Activated T-helper 2 cell treated with anti-CD3 and anti-CD28 coated beads, Interferon-gamma antibody, Interleukin-2, Interleukin-4, amounts not matched to agents 10 μg/mL and 5 μg/mL and 100 μg/mL, durations not matched to agents 14 hours and 24 hours and 36 hours (primary cell): ENCODE measurements at places on chromosomes 6 and 20. TPM values are rescaled to one million over a fixed set of nuclear protein-coding genes. Genes with fewer than 3 reads are reported as not detected.

The TXLNB gene
- 0.05 TPM in 1 of 2 replicates, not detected in the other for total RNA-seq

The GGT7 gene
- total RNA-seq, result 13.3 and 13.5 TPM in 2 replicates

The TP53TG5 gene
- total RNA-seq, result not detected in 2 replicates

The DEFB123 gene
- not detected in 2 replicates for total RNA-seq

The GABRR1 gene
- total RNA-seq, result not detected in 2 replicates

The LINC00237 gene
- total RNA-seq, result not detected in 2 replicates

The COL9A1 gene
- total RNA-seq, result not detected in 2 replicates

The MATN4 gene
- 0.39 and 0.64 TPM in 2 replicates for total RNA-seq

The TCEA2 gene
- 49.0 and 49.9 TPM in 2 replicates for total RNA-seq

The ZBTB12 gene
- 4.8 and 4.9 TPM in 2 replicates for total RNA-seq

The SLC17A2 gene
- 0.41 and 0.55 TPM in 2 replicates for total RNA-seq

DNA sequence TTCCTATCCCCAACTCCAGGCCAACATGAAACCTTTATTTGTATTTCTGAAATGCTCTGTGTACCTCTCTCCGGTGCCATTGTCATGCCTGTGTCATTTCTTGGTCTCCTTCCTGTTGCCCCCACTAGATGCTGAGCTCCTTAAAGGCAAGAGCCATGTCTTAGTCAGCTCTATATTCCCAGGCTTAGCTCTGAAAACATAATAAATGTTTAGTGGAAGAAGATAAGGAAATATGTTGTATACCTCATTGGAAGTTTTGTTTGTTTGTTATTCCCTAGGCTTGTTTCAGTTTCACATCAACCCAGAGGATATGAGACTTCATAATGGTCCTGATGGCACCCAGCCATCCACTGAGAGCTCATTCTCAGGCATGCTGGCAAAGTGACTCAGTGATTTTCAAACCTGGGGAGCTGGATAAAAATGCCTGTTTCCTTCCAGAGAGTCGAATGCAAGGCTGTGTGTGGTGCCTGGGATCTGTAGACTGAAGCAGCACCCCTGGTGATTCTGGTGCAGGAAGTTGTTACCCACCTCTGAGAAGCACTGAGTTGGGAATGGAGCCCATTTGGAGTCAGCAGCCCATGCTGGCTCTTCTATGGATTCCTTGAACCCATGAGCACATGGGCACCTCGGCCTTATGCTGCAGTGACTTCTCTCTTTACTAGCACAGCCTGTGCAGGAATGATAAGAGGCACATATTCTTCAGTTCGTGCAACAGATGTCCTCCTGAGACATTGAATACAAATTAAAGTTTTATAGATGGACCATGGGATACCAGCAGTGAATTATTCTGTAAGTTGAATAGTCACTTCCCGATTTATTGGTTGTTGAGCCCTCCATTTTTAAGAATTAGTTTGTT is 205.2 kb downstream of the FARS2 start:
- H3K36me3 ChIP-seq, result no peaks in the 10 kb centered on the region
- H3K4me1 ChIP-seq, result peaks cover 10% of the 10 kb centered on the region
- H3K27ac ChIP-seq, result no peak overlapping the region
- no peak for DNase-seq
- no peak overlapping the region for H3K4me3 ChIP-seq
- no peaks in the 10 kb centered on the region for H3K27me3 ChIP-seq

GRCh38 chr6:144500892-144501291 is 215.8 kb downstream of the UTRN start:
- H3K4me1 ChIP-seq, result peaks cover 21% of the 10 kb centered on the region
- peak overlapping the region; percentile 10 for H3K27ac ChIP-seq
- H3K36me3 ChIP-seq, result peaks cover 75% of the 10 kb centered on the region
- no peak overlapping the region for H3K4me3 ChIP-seq
- no peaks in the 10 kb centered on the region for H3K27me3 ChIP-seq

- H3K4me3 ChIP-seq, result no peak overlapping the region
- H3K27ac ChIP-seq, result peak overlapping the region; percentile 9
- DNase-seq, result no peak
- H3K27me3 ChIP-seq, result no peaks in the 10 kb centered on the region
Measured at GRCh38 chr20:33820362-33820761, 9.2 kb downstream of the CHMP4B start.

DNA sequence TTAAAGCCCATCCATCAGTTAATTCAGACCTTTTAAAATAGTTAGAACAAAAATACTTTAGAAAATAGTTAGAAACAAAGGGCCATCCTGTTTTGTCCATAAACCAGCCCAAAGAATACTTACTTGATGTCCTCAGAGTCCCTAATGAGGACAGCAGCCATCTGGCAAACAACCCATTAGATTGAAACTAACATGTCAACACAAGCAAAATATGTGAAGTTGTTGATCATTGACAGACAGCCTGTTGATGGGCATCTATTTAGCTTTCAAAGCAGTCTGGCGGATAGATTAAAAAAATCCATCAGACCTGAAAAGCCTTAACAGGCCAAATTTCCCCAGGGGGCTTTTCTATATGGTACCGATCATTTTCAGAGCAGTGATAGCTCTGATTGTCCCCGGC is 154.2 kb upstream of the TSHZ2 start:
- H3K4me1 ChIP-seq, result no peaks in the 10 kb centered on the region
- H3K4me3 ChIP-seq, result no peak overlapping the region
- H3K36me3 ChIP-seq, result no peaks in the 10 kb centered on the region
- H3K27ac ChIP-seq, result no peak overlapping the region
- DNase-seq, result no peak

GRCh38 chr6:30717129-30717844 is at the start of gene MDC1:
TSS of gene MDC1 (minus strand) at chr6:30717281. CDS start at chr6:30715175, 2,106 bp downstream.
- peak; percentile 100 for DNase-seq
- H3K27me3 ChIP-seq, result no peaks in the 10 kb centered on the region
- H3K27ac ChIP-seq, result peak within 1 kb of the TSS; percentile 98
- H3K4me1 ChIP-seq, result peaks cover 43% of the 10 kb centered on the region
- H3K4me3 ChIP-seq, result peak within 1 kb of the TSS; percentile 95

- DNase-seq, result no peak
- H3K27ac ChIP-seq, result no peak overlapping the region
- no peak overlapping the region for H3K4me3 ChIP-seq
Measured at GRCh38 chr20:17825960-17826843, 126.4 kb downstream of the BANF2 start.

- DNase-seq, result peak; percentile 60
- H3K27me3 ChIP-seq, result peaks cover 4% of the 10 kb centered on the region
- H3K4me1 ChIP-seq, result peaks cover 20% of the 10 kb centered on the region
- H3K27ac ChIP-seq, result peak overlapping the region; percentile 77
Measured at GRCh38 chr6:134178161-134179044, 126.0 kb upstream of the SLC2A12 start.

DNA sequence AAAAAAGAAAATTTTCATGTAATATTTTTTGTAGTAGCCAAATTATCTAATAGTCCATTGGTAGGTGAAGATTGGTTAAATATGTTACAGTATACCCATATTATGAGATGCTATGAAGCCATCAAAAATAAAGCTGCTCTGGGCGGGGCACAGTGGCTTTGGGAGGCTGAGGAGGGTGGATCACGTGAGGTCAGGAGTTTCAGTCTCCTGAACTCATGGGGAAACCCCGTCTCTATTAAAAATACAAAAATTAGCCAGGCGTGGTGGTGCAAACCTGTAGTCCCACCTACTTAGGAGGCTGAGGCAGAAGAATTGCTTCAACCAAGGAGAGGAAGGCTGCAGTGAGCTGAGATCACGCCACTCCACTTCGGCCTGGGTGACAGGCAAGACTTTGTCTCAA is 360.5 kb downstream of the KIF16B start:
- no peak overlapping the region for H3K27ac ChIP-seq
- no peak for DNase-seq
- H3K36me3 ChIP-seq, result no peaks in the 10 kb centered on the region
- H3K4me1 ChIP-seq, result no peaks in the 10 kb centered on the region
- H3K27me3 ChIP-seq, result no peaks in the 10 kb centered on the region

DNA sequence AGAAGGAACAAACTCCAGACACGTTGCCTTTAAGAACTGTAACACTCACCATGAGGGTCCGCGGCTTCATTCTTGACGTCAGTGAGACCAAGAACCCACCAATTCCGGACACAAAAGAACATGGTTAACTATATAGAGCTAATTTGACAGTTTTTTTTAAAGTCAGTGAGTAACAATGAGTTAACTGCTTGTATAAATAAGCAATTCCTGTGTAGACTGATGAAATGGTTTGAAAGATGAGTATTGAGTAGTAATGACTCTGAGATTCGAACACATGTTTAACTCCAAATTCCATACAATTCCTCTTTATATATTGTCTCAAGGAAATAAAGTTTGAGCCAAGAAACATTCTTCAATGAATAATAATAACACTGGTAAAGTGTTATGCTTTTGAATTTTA is 478.0 kb downstream of the MMUT start:
- no peaks in the 10 kb centered on the region for H3K27me3 ChIP-seq
- no peaks in the 10 kb centered on the region for H3K4me1 ChIP-seq
- no peaks in the 10 kb centered on the region for H3K36me3 ChIP-seq
- no peak overlapping the region for H3K4me3 ChIP-seq
- no peak for DNase-seq

- H3K27ac ChIP-seq, result no peak overlapping the region
- H3K27me3 ChIP-seq, result no peaks in the 10 kb centered on the region
- no peaks in the 10 kb centered on the region for H3K36me3 ChIP-seq
- H3K4me3 ChIP-seq, result no peak overlapping the region
Measured at GRCh38 chr6:154057098-154057497, 18.1 kb downstream of the OPRM1 start.

- H3K27me3 ChIP-seq, result no peaks in the 10 kb centered on the region
- no peak for DNase-seq
- H3K4me3 ChIP-seq, result no peak overlapping the region
- H3K36me3 ChIP-seq, result peaks cover 64% of the 10 kb centered on the region
- H3K4me1 ChIP-seq, result peaks cover 73% of the 10 kb centered on the region
- no peak overlapping the region for H3K27ac ChIP-seq
Measured at GRCh38 chr20:32364554-32365208, 6.5 kb downstream of the ASXL1 start.

DNA sequence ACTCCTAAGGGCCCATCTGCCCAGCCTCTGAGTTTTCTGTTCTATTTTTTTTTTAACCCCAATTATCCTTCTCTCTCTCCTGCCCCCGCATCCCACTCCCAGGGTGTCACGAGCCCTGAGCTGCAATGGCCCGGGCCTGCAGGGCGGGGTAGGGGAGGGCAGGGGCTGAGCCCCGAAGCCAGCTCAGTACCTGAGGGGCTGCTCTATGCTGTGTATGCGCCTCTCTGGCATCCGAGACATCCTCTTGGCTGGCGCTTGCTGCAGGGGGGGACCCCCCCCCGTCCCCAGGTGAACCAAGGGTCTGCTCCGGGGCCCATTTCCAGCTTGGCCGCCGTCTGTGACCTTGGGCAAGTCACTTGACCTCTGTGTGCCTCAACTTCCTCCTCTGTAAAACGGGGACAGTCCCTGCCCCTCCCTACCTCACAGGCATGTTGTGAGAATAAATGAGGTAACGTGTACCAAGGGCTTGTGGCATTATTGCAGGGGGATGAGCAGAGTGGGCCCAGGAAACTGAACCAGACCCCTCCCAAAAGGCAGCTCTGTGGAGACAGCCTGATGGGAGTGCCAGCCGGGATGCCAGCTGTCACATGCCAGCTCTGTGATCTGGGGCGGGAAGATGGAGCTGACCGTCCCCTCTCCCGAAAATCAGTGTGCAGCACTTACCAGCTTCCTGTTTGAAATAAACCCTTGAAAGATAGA is 13.0 kb upstream of the MYL9 start:
- no peak for DNase-seq
- H3K27me3 ChIP-seq, result no peaks in the 10 kb centered on the region
- no peak overlapping the region for H3K4me3 ChIP-seq
- H3K36me3 ChIP-seq, result peaks cover 10% of the 10 kb centered on the region
- H3K4me1 ChIP-seq, result no peaks in the 10 kb centered on the region
- no peak overlapping the region for H3K27ac ChIP-seq

DNA sequence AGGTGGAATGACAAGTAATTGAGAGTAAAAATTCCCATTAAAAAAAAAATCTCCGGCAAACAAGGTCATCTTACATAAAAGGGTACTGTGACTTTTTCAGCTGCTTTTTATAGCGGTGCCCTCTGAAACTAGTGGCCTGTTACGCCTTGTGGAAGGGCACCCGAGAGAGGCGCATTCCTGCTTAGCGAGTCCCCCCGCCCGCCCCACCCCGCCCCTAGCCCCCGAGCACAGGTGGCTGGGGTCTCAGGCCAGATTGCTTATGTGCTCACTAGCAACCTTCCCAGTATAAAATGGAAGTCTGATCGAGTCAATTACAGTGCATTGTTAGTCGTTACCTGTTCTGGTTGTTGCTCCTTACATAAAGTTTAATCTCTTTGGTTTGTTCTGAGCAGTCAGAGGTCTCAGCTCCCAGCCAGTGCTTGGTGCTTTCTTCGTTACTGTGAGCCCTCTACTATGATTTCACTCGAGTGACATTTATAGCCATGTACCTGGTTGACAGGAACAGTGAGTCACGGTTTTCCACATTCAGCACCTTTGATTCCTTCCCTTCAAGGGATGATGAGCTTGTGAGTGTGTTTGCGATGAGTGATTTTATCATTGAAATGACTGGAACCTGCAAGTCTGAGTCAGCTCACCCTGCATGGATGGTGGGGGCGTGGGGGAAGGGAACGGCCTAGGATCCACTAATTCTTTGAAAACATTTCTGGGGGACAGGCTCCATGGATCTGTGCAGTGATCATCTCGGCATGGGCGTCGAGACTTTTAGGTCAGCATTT is 47.6 kb downstream of the ZDHHC14 start:
- H3K36me3 ChIP-seq, result no peaks in the 10 kb centered on the region
- H3K4me1 ChIP-seq, result peaks cover 28% of the 10 kb centered on the region
- H3K4me3 ChIP-seq, result no peak overlapping the region
- peak overlapping the region; percentile 69 for H3K27ac ChIP-seq

DNA sequence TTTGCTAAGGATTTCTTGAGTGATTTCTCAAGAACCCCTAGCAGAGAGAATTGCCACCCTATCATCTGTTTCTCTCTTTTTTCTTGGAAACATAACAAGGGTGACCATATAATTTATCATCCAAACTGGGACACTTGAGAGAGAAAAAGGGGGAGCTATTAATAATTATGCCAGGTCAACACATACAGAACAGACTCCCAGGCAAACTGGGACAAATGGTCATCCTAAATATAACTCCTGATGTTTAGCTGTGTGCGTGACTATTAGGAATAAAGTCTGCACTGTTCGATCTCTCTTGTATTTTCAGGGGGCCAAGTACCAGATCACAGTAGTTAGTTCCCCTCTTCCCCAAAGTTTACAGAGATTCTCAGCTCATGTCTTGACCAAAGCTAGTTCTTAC is 11.7 kb upstream of the HS3ST5 start:
- no peak overlapping the region for H3K27ac ChIP-seq
- no peaks in the 10 kb centered on the region for H3K36me3 ChIP-seq
- H3K4me1 ChIP-seq, result no peaks in the 10 kb centered on the region
- H3K27me3 ChIP-seq, result no peaks in the 10 kb centered on the region
- no peak overlapping the region for H3K4me3 ChIP-seq
